ENCODE measurements at places on chromosomes 2 and 18. TPM values are rescaled to one million over a fixed set of nuclear protein-coding genes. Genes with fewer than 3 reads are reported as not detected.

FAM228A gene
- not detected for total RNA-seq

DNA sequence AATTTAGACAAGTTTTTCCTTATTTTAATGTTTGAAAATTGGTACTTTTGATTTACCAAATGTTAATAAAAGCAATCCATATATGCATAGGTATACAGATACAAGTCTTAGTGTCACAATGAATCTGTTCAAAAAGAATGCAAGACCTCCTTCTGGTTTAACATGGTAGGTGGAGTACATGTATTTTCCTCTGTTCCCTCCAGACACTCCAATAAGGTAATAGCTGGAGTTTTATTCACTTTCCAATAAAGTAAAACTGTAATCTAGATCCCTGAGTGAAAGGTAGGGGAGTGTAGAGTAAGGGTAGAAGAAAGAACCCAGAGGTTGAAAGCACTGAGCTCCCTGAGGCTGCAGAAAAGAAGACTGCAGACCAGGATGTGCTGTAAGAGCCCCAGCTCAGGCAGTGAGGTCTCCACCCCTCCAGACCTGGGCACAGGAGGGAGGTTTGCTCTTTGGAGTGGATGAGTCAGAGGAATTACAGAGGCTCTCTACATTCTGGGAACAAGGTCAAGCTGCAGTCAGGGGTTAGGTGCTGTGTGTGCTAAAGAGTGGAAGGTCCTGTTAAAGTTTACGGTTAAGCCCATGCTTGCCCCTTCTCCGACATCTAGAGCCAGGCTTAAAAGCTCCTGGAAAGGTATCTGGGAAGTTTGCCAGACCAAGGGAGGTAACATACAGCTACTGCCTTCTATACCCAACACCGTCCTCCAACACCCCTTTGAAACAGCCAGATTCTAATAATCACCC lies 27.6 kb upstream of the STAT1 start:
- DNase-seq = no peak

- DNase-seq = no peak
Observed at GRCh38 chr2:146244131-146244530, 1600.7 kb upstream of the ACVR2A start.

DNA sequence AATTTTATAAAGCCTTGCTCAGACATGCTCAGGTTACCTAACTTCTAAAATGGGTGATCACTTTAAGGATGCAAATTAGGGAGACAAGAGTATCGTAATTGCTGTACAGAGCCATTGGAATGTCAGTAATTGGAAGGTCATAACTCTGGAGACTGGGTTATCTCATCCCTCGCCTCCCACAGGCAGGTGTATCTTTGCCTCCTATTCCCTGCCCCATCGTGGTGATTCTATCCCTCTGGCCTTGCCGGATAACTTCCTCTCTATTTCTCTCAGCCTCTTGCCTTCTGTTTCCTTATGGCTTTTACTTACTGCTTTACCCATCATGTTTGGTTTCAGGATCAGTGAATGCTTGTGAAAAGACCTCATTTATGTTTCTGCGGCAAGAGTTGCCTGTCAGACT lies 2.5 kb downstream of the PDK1 start:
- no peak for DNase-seq

DNA sequence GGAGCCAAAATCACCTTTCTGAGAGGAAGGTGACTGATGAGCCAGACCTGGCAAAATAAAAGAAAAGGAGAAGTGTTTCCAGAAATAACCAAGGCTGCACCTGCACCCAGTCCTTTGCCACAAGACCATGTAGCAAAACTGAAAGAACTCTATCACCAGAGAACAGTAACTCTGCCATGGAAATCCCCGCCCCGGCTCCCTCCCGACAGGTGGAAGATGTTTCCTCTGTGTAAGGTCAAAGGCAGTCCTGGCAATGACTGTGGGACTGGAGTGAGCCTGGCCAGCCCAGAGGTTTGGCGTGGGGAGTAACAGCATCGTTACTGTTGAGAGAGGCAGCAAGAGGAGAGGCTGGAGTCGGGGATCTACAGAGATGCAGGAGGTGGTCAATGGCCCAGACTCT lies 42.3 kb downstream of the SPRED2 start:
- no peak for DNase-seq

- DNase-seq = no peak
Observed at GRCh38 chr2:241364781-241365180, 8.7 kb downstream of the FARP2 start.

DNA sequence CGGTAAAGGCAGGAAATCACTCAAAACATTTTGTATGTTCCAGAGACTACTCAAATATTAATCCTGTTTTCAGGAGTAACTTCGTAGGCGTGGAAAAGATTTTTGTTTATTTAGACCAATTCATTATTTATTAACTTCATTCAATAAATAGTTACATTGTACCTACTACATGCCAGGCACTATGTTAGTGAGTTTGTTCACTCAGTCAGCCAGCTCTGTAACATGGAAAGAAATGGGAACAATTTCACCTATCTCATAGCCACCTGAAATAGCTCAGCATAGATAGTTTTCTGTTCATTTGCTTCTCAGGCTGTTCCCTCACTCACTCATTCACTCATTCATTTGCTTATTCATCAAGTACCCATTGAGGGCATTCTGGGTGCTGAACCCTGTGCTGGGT lies 34.6 kb downstream of the TTC39C start:
- DNase-seq = no peak

DNA sequence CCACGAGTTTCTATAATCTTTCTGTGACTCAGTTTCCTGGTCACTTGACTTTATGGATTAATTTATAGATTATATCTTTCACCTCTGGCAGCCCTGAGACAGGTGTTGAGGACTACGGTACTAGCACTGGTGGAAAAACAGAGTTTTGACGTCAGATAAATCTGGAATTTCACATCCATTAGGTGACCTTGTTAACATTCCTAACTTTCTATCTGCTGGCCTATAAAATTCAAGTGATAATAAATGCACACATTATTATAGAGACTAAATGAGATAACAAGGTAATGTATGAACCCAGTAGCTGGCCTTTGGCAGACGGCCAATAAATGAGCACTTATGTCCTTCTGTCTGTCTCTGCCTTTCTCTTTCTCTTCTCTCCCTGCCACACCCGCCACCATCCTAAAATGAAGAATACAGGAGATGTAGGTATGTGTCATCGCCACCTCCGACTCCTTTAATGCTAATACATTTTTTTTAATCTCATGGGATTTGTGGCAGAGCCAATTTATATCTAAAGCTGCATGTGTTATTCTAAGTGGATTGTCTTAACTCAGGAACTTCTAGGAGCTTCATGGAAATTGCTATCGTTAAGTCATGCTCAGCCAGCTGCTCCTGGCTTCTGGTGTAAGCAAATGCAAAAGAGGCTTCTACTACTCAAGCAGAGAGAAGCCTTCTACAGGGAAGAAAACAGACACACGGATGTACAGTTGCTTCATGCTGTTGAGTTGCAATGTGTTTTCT lies 2.3 kb downstream of the TM4SF20 start:
- DNase-seq = no peak

All from SJCRH30 (cell line).